Spleen (tissue), 13 donors: ENCODE measurements at places on chromosomes 3 and 15.
A peak's percentile ranks its signal among the peaks of the same experiment; 100 is the strongest.

- DNase-seq, result peak; percentile 67
Observed at GRCh38 chr3:129018751-129019150, 17.6 kb downstream of the EFCC1 start.

DNA sequence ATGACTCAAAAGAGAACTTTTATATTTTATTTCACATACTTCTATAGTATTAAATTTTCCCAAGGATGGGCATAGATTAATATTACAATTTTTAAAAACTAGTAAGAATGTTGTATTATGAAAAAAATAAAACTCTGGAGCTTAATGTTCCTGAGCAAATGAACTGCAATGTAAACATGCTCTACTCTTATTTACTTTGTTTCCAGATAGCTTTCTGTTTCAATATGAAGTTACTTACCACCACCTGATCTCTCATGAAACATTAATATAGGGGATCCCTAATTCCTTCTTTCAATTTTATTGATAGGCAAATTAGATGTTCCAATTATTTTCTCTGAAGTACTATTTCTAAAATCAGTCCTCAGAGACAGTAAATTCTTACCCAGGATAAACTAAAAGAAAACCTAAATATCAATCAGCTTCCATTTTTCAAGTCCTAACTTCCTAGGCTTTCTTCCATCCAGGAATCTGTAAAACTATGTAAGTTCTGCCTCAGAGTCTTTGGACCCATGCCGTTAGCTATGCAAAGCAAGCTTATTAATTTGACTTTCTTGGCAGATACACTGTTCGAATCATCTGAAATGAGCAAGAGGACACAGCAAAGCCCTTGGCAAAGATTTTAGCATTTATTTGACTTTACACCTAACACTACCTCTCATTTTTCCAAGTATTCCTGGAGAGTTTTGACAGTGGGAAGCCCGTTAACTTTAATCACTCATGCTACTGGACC, 93.2 kb downstream of the PLCH1 start:
- DNase-seq, result no peak

DNA sequence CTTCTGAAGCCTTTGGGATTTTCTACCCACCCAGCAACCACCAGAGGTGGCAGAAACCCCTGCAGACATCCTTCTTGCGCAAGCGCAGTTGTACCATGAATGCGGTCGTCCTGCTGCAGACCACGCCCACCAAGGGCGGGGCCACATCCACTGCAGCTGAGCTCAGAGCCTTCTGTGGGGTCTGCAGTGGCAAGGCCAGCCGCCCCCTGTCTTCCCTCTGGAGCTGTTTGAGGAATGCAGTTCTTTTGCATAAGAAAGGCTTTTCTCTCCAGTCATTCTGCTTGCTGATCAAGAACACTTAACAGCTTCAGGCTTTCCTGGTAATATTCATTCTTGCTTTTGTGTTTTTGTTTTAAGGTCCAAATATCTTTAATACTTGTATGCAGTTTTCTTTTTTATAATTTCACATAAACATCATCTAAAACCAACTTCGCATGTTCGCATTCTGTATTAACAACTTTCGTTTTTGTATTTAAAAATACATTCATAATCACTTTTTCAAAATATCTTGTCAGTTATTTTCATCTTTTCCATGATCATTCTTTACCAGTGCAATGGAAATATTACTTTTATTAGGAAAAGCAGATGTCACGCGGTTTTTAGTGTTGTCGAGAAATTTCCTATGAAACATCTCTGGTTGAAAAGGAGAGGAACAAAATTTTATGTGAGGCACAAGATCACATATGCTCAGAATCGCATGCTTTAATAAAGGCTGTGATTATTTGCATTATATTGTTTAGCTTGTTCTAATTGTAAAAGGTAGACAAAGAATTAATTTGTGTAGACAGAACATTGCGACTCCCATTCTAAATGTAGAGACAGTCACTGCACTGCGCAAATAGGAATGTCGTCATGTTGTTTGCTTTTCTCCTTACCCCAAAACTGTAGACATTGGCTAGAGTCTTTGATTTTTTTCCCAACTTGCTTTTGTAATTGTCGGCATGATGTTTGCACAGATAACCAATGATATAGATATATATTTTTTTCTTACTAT, 98.1 kb upstream of the SNRPN start:
- DNase-seq, result no peak

GRCh38 chr3:53820084-53820483, 26.1 kb downstream of the CHDH start:
- DNase-seq, result no peak

DNA sequence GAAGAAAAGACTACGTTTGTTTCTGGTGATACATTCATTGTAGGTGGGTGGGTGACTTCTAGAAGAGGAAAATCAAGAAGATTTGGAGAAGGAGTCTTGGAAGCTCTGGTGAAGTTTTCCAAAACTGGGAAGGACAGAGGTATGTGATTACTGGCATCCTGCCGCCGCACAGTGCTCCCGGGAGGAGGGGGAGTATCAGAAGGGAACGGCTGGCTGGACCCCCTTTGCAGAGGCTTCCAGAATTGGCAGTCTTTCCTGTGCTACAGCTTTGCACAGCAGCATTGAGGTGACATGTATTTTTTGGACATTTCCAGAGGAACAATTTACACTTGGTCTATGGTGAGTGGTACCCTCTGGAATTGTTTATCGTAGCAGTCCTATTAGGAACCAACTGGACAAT, 75.7 kb upstream of the EOMES start:
- DNase-seq, result no peak

DNA sequence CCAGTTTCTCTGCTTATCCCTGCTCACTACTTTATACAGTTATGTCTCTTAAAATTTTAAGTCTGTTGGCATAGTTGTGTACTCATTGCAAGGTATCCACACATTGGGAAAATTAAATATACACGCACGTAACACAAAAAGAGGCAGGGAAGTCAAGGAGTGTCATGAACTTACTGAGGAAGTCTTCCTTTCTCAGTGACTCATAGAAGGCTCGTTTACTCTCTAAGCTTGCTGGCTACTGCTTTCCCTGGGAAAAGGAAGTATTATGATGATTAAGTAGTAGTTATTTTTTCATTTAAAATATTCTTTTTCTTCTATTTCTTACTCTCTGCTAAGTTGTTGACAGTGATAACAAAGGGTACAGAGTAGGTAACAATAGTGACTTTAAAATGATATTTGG, 287.3 kb downstream of the UBE2E2 start:
- DNase-seq, result no peak

GRCh38 chr15:90479656-90480055, 50.1 kb upstream of the CRTC3 start:
- DNase-seq, result no peak

DNA sequence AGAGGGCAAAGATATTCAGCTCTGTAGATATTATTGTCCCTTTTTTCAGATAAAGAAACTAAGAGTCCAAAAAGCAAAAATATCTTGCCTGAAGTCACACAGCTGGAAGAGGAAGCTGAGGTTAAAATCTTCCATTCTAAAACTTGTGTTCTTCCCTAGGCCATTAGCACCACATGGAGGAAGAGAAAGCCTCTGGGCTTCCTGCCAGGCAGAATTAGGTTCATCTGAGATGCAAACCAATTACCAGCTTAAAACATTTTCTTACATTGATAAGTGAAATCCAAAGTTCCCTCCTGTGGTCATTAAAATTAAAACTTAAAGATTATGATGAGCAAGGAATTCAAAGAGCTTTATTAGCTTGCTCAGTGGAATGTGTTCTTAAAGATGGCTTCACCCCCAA, 235.3 kb upstream of the SETMAR start:
- no peak for DNase-seq

GRCh38 chr3:184290331-184290730, 8.7 kb upstream of the PSMD2 start:
- DNase-seq, result no peak

DNA sequence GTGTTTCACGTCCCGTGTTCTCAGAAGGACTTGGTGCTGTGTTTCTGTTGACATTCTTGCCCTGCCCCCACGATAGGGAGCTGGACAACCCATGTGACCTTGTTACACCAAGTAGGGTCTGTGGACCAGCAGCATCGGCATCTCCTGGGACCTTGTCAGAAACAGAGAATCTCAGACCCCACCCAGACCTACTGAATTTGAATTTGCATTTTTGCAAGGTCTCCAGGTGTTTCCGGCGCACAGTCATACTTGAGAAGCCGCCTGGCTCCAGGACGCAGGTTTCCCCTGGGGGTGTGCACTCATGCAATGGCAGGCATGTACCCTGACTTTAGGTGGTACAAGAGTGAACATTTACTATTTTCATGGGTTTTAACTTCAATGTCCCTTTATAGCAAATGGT, 117.9 kb downstream of the TLE3 start:
- peak; percentile 91 for DNase-seq

GRCh38 chr15:96735632-96736240, 405.2 kb downstream of the NR2F2 start:
- no peak for DNase-seq

- DNase-seq, result no peak
Observed at GRCh38 chr15:68384451-68385239, 47.3 kb downstream of the ITGA11 start.

- DNase-seq, result no peak
Observed at GRCh38 chr3:99875581-99875928, 57.9 kb downstream of the CMSS1 start.

- no peak for DNase-seq
Observed at GRCh38 chr3:60673123-60673522, 578.1 kb downstream of the FHIT start.

DNA sequence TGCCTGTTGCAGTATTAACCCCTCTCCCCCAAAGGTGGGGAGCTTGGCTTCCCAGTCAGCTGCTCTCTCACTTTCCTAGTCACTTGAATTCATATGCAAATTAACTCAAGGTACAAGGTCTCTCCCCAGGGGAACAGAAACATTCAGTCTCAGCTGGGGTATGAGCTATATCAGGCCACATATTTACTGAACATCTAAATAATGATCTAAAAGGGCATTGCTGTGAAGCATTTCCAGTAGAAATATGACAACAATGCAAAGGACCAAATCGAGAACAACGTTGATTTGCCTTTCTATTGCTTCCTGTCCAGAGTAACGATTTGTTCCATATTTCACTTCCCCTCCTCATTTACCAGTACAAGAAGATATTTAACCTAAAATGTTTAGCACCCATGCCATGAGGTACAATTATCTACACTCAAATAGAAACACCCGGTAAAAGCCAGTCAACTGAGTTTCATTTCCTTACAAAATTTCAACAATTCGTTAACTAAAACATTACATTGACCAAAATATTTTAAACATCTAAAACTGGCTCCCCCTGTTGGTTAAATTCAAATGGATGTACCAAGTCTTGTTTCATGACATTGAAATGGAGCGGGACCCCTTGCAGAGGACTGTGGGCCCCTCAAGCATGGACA, 36.5 kb upstream of the KLHL6 start:
- no peak for DNase-seq

- no peak for DNase-seq
Observed at GRCh38 chr15:79308874-79309273, 2.0 kb upstream of the TMED3 start.

GRCh38 chr3:48409291-48410201, 20.3 kb downstream of the PLXNB1 start:
- peak; percentile 66 for DNase-seq

DNA sequence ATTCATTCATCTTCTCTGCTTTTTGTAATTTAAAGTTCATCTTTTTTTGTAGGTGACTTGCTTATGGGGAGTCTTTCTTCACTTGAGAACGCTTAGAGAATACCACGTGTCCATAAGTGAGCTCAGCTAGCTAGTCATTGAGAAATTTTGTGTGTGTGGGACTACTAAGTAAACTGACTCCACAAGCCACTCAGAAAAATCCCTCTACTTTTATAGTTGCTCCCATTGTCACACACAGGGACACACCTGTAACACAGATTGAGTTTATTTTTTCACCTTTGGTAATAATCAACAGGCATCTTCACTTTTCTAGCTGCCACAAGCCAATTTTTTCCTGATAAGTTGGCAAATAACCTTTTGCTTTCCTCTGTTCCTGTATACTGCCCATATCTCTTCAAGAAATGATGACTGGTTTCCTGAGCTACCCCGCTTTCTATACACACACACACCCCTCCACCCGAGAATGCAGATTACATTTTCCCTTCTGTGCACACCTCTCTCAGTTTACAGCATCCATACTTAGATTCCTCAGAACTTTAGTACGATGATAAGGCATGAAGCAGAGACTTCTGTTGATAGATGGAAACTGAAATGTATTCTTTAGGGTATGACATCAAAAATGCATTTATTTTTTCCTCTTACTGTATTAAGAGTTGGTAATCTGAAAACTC, 4.6 kb downstream of the TSC22D2 start:
- no peak for DNase-seq

GRCh38 chr3:167732313-167733065, 2.2 kb downstream of the PDCD10 start:
- DNase-seq, result no peak

DNA sequence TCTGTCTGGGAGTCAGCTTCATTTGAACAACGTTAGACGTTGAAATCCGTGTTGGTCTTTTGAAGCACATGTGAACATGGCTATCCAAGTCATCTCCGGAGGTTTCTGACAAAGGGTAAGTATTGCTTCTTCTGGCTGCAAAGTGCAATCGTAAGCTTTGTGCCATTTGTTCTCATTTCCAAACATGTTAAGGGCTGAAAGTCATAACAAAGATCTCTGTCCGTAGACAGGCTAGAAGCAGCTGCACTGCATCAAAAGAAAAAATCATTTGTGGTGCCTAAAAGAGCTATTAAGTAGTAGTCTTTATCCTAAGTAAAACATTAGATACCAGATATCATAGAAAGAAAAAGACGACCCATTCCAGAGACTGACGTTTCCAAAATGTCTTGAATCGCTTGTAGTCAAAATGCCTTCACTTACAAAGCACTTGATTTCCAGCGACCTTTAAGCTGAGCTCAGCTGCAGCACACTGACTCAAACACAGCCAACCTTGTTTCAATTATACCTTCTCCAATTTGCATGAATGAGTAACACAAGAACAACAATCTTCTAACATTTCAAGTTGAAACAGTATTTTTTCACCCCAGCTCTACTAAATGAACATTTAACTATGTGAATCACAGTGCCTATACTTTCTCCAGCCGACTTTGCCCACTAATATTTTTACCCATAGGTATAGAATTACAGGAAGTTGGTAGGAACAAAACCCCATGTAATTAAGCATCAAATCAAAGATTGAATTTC, 76.6 kb downstream of the NEDD4 start:
- no peak for DNase-seq

- DNase-seq, result no peak
Observed at GRCh38 chr3:51962854-51963530, 4.3 kb downstream of the PCBP4 start.

- DNase-seq, result no peak
Observed at GRCh38 chr3:12148183-12148940, 10.3 kb downstream of the TIMP4 start.

DNA sequence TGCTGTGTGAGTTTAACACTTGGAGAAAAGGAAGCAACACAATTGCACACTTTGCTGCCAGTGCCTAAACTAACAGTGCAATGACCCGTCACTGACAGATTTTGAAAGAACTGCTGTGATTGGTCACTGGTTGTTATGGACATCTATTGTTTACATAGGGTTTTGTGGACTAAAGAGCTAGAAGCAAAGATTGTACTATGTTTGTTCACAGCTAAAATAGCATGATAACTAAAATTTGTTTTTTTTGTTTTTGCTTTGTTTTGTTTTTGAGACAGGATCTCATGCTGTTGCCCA, 112.4 kb upstream of the GOLGA8J start:
- no peak for DNase-seq
